ENCODE measurements at places on chromosomes 7 and 10. TPM values are rescaled to one million over a fixed set of nuclear protein-coding genes. Genes with fewer than 3 reads are reported as not detected.

DNA sequence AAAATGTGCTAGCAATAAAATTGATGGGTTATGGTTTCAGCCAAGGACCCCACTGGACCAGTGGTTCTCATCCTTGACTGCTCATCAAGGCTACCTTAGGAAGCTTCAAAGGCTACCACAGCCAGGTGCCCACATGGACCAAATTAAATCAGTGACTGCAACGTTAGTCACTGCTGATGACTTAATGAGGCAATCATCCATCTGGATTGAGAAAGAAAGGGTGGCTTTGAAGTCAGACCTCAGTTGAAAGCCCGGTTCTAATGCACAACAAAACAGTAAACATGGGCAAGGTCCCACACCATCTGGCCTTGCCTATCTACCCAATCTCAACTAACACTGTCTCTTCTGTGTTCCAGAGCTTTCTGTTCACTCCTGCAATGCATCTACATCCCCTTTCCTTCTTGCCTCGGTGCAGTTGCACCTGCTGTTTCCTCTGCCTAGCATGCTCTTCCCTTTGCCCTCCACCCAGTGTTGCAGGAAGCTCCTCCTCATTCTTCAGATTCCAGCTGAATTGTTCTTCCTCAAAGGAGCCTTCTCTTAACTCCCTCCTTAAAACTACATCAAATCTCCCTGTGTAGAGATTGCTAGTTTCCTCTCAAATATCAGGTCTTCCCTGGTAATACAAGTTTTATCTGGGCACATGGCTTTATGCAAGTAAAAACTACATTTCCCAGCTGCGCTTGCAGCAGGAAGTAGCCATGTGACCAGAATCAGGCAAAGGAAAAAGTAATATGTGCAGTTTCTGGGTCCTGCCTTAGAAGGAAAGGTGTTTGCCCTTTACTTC, 10.3 kb upstream of the KCNK18 start:
- no peak for DNase-seq

- peak; percentile 84 for DNase-seq
Observed at GRCh38 chr7:73741600-73741999, 3.0 kb upstream of the ABHD11 start.

DNA sequence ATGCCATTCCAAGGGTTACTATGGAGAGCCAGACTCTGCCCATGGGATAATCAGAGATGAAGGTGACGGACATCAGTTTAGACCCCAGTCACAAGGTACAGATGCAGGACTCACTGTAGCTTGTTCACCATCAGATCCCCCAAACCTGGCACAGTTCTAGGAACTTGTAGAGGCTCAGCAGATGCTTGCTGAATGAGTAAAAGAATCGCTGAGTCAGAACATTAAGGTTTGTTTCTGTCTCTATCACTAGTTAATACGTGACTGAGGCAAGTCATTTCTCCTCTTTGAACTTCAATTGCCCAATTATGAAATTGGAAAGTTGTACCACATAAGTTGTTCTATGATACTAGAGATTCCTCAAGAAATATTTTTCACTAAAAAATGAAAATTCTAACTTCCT, 65.1 kb downstream of the PPP1R3C start:
- DNase-seq = no peak

Gene SPDYE11
- total RNA-seq = not detected

- DNase-seq = no peak
Observed at GRCh38 chr7:2231992-2232765, 566 bp downstream of the MAD1L1 start.

DNA sequence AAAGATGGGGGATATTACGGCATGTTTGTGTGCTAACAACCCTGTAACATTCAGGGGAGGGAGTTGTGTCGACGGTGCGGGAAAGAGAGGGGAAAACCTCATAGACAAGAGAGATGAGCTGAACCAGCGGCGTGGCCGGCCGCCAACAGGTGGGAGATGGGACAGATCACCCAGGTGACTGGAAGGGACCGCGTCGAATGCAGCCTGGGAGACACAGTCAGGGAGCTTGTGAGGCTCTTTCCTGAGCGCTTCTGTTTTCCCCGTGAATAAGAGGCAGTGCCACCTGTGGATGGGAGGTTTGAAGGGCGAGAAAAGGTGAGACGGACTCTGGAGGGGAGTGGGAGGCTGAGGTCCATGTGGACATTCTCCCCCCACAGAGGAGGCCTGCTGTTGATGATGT, 9.9 kb upstream of the PRKAG2 start:
- DNase-seq = no peak

DNA sequence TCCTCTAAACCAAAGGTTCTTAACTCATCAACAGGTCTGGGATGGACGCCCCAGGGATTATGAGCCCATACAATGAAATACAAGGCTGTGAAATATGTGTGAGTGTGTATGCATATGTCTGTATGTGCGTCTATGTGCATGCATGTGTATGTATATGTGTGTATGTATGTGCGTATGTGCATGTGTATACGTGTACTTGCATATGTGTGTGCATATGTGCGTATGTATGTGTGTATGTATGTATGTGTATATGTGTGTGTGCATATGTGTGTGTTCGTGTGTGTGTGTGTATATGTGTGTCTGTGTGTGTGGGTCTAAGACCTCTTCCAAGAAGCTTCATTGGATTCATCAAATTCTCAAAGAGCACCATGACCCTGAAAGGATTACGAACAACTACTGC, 112.3 kb downstream of the SFMBT2 start:
- DNase-seq = no peak

GRCh38 chr7:71193099-71193810, 61.3 kb downstream of the GALNT17 start:
- DNase-seq = no peak

DNA sequence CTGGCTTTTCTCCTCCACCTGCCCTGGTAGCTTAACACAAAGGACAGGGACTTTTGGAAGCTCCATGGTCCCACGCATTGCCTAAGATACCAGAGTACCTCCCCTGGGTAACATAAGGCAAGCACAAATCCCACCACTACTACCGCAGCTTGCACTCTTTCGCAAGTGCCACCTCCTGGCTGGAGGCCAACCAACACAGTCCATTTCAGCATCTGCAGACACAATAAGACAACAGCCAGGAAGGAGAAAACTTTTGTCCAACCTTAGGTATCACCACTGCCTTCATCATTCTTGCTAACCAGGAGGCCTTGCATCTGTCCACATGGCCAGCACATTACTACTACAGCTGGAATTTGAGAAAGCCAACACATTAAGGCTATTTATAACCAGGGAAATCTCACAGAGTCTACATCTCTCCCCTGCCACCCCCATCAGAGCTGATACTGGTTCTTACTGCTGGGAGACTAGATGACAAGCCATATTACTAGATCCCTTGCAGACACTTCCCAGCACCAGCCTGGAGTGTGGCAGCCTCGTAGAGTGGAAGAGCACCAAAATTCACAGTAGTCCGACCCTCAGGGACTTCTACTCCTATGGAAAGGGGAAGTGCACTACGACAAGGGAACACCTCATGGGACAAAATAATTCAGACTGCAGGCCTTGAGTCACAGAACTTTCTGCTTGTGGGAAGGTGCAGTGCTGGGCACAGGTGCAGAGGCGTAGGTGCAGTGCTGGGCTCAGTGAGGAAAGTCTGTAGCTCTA, 39.8 kb upstream of the CDK13 start:
- peak; percentile 32 for DNase-seq

Gene HYAL4
- total RNA-seq = not detected

Gene PANK1
- 8.1 TPM for total RNA-seq

DNA sequence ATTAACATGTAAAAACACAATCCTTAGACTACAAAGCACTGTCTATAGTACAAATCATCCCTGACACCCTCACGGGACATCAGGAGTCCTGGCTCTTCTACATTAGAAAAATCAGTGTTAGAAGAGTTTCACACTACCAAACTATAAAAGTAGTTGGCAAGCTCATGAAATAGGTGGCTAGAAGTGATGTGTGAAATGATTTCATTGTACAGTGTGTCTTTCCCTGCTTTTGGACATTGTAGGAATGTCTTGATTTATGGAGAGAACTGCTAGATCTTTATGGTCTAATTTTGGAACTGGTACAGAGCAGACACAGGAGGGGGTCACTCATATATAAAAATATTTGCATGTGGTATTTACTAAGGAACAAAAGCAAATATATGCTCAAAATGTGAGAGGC, 33.2 kb downstream of the SEMA3A start:
- DNase-seq = no peak

DNA sequence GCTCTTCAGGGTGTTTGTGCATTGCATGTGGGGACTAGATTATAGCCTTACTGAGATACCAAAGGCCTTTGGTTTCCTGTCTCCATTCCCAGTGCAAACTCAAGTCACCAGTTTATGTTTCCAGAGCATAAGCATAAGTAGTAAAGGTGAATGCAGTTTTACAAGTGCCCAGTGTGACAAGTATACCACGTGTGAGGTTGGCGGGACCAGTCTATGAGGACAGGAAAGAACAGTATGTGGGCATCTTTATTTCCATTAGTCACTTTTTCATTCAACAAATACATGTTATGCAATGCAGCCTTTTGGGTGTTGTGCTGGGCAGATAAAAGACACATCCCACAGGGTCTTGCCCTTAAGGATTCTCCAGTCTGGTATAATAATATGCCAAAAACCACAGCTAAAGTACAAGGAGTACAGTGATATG, 146.5 kb downstream of the ARID5B start:
- peak; percentile 42 for DNase-seq

DNA sequence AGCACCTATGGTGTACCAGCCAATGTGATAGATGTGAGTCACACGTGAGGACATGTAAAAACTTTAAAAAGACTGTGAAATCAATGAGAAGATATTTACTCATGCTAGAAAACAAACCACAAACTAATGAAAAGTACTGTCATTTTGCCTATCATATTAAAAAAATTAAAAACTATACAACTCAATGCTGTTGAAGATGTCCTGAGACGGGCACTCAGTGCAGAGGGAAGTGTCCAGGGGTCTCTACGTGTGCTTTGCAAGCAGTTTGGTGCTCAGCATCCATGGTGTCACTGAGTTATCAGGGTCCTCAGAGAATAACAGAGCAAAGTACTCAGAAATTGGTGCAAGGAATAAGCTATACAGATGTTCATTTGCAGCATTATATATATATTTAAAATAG, 162.3 kb downstream of the HECW1 start:
- no peak for DNase-seq

GRCh38 chr7:124881981-124882380, 47.6 kb downstream of the POT1 start:
- no peak for DNase-seq

- no peak for DNase-seq
Observed at GRCh38 chr7:70771451-70771850, 360.5 kb upstream of the GALNT17 start.

Gene OR2A1
- not detected for total RNA-seq

GRCh38 chr7:132154695-132155471, 421.4 kb downstream of the PLXNA4 start:
- DNase-seq = no peak

Gene ZNF438
- 4.6 TPM for total RNA-seq

DNA sequence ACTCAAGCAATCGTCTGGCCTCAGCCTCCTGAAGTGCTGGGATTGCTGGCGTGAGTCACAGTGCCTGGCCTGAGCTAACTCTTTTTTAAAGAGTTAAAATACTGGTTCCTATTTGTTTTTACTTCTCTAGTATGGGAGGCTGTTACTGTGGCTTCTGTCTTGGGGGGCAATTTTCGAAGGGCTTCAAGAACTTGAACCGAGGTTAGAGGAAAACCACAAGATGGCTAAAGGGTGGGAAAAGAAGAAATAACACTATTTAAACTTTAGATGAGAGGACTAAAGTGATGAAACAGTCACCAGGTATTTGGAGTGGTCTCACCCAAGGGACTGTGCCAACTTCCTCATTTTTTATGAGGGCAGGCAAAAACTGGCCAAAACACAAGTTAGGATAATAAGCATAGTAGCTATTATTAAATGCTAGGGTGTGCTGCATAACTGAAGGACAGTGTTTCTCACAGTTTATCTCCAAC, 17.8 kb downstream of the MET start:
- DNase-seq = peak; percentile 67

- DNase-seq = no peak
Observed at GRCh38 chr7:13032576-13032975, 345.1 kb downstream of the ARL4A start.

Gene LRMDA
- total RNA-seq = not detected

DNA sequence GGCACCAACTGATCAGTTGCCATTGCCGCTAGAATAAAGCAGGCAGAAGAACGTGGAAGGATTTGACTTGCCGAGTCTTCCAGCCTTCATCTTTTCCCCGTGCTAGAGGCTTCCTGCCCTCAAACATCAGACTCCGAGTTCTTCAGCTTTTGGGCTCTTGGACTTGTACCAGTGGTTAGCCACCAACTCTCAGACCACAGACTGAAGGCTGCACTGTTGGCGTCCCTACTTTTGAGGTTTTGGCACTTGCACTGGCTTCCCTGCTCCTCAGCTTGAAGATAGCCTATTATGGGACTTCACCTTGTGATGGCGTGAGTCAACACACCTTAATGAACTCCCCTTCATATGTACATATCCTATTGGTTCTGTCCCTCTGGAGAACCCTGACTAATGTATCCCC, 57.3 kb upstream of the KCND2 start:
- no peak for DNase-seq

Gene PDGFA
- total RNA-seq = 23.6 TPM

Gene OR9A2
- total RNA-seq = not detected

Gene NPFFR1
- 0.05 TPM for total RNA-seq

- DNase-seq = no peak
Observed at GRCh38 chr10:26478061-26478460, 39.9 kb downstream of the APBB1IP start.

- DNase-seq = peak; percentile 84
Observed at GRCh38 chr7:2354186-2354938, at the start of gene EIF3B. Gene EIF3B, plus strand, starts transcription at chr7:2354827. Its CDS starts 95 bp downstream, at chr7:2354922.

Gene VWA2
- 0.48 TPM for total RNA-seq

Gene C10orf62
- total RNA-seq = 0.45 TPM

DNA sequence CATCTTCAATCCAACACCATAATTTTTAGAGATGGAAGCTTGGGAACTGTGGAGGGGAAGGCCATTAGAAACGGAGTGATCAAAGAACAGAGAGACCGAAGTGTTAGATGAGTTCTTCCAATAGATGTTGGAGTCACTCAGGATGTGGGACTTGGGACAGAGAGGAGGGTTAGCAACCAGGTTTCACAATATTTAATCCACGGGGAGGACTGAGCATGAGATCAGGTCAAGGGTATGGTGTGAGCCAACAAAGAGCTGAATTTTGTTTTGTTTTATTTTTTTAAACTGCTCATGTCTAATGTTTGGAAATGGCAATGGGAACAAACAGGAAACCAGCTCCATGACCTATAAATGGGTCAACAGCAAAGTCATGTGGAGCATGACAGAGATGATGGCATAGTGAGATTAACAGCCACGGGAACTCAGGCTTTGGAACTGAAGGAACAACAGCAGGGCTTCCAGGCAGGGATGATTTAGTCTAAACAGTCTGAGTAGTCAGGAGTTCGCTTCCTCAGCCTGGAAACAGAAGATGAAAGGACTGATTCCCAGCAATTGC, 38.9 kb upstream of the AMPH start:
- no peak for DNase-seq

Gene GIMAP8
- total RNA-seq = not detected
